ENCODE measurements at places on chromosomes 7 and 10.
A peak's percentile ranks its signal among the peaks of the same experiment; 100 is the strongest.

DNA sequence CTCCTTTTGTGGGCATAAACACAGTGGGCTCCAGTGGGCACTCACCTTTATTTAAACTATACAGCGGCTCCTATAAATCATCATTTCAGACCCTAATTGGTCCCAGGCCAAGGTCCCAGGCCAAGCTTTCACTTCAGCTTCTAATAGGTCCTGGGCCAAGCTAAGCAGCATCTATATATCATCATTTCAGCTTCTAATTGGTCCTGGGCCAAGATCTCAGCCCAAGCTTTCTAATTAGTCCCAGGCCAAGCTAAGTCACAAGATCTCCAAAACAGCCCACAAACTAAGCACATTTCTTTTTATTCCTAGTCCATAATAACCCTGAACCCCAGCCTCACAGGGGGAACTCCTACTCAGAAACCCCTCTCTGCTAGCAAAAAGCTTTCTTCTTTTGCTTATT is 47.1 kb downstream of the ZNF680 start:
- DNase-seq, result no peak

- DNase-seq, result no peak
These were observed 198.2 kb downstream of the MAD1L1 start for GRCh38 chr7:2034291-2035201.

DNA sequence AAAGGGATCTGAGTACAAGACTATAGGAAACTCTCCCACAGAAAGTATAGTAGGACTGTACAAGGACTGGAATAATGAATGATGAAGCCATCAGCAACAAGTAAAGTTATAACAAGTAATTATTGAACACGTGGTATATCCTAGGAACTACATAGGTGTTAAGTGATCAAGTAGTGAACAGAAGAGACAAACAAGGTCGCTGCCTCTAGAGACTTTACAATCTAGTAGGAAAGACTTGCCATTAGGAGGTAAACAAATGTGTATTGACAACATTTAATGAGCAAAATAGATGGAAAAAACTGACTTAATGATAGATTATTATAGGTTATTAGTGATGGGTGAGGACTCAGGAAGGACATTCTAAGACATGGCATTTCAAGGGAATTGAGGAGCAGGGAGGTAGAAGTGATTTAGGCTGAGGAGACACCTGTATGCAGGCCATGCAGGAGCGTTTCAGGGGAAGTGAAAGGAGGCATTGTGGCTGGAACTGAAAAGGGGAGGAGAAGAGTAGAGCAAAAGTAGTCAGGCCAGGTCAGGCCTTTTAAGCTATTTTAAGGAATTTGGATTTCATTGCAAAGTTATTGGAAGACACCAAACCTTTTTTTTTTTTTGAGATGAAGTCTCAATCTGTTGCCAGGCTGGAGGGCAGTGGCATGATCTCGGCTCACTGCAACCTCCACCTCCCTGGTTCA is 8.5 kb upstream of the GLCCI1 start:
- DNase-seq, result no peak

DNA sequence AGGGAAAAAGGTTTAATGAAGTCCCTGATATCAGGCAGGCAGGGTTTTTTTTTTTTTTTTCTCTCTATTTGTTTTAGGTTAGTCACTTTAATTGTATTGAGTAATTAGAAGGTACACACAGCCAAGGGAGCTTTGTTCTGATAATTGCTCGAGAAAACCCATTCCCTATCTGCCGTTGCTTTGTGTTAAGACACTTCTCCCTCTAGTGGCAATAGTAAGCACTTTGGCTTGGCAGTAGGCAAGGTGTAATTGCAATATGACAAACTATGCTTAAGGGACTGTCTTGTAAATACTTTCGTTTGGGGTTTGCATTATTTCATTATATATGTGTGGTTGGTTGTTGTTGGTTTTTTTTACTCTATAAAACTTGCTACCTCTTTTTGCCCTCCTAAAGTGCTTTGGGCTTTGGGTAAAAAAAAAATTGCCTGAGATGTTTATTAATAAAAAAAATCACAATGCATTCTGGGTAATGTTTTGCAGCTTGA is 113.4 kb downstream of the BTRC start:
- DNase-seq, result peak; percentile 53

- DNase-seq, result no peak
These were observed 7.5 kb downstream of the MET start for GRCh38 chr7:116679500-116679899.

DNA sequence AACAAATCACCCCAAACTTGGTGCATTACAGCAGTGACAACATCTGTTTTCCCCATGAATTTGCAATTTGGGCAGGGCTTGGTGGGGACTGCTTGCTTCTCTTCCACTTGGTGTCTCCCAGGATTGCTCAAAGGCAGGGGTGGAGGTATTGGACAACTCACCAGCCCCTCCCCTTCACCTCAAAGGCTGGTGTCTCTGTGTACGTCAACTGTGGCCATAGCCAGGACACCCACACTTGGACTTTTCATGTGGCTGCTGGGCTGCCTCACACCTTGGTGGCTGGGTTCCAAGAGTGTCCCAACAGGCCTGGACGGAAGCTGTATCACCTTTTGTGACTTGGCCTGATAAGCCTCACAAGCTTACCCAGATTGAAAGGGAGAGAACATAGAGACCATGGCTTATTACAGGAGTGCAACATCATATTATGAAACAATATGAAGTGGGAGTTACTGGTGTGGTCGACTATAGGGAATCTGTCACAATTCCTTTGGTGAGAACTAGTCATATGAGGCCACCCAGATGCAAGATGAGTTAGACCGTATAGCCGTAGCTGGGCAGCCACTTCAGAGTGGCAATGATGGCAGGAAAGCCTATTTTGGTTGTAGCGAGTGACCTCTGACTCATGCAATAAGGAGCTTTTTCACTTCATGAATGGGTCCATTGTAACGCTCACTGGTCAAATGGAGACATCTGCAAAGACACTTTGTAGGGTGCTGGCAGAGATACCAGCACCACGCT is 187.6 kb upstream of the ITGB1 start:
- peak; percentile 66 for DNase-seq

DNA sequence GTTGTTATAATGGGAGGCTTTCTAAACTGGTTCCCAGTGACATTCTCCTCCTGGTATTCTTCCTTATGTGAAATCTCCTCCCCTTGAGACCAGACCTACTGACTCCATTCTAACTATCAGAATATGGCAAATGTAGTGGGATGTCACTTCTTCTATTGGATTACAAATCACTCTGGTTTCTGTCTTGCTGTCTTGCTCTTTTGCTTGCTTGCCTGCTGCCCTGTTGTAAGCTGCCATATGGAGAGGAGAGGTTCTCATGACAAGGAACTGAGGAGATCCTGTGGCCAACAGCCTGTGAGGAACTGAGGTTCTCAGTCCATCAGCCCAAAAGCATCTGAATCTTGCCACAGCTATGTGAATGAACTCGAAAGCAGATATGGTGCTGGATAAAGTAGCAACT is 4.7 kb upstream of the NRCAM start:
- no peak for DNase-seq

DNA sequence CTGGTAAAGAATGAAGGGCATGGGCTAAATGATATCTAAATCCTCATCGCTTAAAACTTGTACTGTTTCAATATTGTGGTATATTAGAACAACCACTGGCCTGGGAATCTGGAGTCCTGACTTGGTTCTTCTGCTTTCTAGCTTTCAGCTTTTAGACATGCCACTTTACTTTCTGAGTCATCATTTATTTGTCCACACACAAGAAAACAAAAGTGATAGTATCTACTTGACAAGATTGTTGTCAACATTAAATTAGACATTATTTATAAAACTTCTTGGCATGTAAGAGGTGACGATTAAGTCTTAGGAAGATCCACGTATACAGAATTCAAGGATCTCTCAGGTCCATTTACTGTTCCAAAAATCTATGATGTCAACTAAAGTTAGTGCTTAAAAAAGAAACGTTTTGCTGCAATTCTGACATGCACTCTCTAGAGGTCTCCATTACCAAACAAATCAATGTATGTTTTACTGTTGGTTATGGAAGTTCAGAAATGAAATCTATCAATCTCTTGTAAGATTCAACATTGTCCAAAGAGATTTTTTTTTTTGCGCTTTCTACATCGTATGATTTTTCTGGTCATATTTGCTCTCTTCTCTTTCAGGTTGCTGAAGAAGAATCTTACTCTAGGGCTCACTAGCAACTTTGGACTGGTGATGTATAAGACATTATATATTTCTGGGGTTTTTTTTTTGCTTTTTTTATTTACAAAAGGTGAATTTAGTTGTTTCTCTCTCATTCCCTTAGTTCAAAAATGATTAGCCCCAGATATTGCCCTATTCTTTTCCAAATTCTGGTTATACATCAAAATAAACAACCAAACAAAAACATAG is 53.6 kb upstream of the DYNC1I1 start:
- no peak for DNase-seq

GRCh38 chr10:110305767-110306451 is 1.2 kb upstream of the SMNDC1 start:
- peak; percentile 87 for DNase-seq

DNA sequence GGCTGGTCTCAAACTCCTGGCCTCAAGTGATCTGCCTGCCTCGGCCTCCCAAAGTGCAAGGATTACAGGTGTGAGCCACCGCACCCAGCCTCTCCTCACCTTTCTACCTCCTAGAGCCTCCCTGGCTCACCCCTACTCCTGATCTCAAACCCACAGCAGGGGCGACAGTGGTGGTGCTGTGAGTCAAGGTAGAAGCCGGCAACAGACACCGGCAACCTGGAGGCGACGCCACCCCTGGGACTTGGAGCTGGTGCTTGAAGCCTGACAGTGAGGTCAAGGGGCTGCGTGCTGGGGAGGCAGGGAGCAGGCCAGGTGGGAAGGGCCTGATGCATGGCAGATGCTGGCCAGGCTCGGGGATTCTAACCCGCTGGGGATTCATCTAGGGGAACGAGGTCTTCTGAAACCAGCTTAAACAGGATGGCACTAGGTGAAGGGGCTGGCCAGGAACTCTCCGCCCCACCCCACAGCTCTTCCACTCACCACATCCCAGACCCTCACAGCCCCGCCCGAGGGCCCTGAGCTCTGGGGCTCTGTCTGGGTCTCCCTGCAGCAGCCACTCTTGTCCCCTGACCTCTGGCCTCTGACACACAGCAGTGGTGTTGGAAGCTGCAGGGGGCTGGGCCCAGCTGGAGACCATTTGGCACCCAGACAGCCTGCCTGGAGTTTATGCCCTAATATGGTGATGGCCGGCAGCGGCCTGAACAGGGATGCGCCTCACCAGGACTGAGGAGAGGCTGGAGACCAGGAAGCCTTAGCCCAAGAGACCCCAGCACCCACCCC is 16.4 kb downstream of the KCNH2 start:
- no peak for DNase-seq

DNA sequence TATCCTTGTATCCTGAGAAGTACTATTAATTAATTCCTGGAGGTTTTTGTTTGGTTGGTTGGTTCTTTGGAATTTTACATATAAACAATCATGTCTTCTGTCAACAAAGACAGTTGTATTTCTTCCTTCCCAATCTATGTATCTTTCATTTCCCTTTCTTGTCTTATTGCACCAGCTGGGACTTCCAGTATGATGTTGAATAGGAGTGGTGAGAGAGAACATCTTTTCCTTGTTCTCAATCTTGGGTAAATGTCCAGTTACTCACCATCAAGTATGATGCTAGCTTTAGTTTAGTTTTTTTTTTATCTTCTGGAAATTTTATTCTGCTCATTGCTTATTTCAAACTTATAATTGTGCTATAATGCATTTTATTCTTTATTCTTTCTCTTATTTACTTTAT is 7.4 kb upstream of the PAX4 start:
- DNase-seq, result no peak

DNA sequence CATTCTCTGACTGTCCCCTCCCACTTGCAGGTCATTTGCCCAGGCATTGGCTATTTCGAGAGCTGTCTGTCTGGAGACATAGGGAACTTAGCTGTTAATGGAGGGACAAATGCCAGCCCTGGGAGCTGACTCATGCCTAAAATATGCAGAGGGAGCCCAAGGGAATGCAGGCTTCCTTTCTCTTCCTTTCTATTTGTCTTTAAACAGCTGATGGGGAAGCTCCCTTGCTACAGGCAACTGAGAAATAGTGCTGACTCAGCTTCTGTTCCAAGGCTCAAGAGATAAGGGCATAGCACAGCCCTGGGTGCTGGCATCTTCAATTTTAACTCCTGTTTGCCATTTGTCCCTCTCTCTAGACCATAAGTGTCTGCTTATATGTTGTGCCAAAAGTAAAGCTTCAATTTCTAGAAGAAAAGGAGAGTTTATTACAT is 82.7 kb upstream of the C1GALT1 start:
- peak; percentile 38 for DNase-seq

DNA sequence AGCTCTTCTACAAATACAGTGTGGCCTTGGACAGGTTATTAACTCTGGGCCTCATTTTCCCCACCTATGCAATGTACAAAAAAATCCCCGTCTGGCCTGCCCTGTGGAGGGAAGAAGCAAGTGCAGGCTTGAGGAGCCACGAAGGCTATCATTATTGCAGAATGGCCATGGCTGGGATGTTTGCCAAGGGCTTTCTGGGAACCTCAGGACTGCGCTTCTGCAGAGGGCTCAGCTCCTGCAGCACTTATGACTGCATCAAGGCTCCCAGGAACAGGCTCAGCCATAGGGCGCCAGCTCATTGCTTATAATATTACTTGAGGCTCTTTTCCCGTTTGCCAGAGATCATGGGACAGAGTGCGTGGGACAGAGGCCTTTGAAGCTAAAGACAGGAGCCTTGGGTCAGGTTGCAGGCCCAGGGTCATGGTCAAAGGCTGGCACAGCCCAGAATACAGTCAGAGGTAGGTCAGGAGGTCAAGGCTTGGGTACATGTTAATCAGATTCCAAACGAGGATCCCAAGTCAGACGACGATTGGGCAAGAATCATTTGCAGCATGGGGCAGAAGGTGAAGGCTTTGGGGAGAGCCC is 20.6 kb upstream of the C10orf105 start:
- peak; percentile 76 for DNase-seq

DNA sequence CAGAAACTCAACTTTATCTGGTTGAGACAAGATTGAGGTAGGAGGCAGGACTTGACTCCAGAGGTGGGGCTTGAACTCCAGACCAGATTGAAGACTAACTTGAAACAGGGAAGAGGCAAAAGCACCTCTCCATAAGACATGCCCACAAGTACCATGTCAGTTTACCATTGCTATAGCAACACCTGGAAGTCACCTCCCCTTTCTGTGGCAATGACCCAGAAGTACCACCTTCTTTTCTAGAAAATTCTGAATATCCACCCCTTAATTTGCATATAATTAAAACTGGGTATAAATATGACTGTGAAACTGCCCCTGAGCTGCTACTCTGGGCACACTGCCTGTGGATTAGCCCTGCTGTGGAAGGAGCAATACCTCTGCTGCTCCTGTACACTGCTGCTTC is 4.9 kb upstream of the TOMM7 start:
- no peak for DNase-seq

GRCh38 chr10:10869592-10869991 is 148.1 kb upstream of the CELF2 start:
- no peak for DNase-seq

Data from inflammatory macrophage (primary cell).